Activated T-cell treated with anti-CD3 and anti-CD28 coated beads, Interleukin-2, amount 50 U/mL, for 72 hours (primary cell): ENCODE measurements at places on chromosomes 6 and 20. TPM values are rescaled to one million over a fixed set of nuclear protein-coding genes. Genes with fewer than 3 reads are reported as not detected.

Gene HSPA1A
- 37.6 TPM for total RNA-seq

Gene FOXA2
- not detected for total RNA-seq

DNA sequence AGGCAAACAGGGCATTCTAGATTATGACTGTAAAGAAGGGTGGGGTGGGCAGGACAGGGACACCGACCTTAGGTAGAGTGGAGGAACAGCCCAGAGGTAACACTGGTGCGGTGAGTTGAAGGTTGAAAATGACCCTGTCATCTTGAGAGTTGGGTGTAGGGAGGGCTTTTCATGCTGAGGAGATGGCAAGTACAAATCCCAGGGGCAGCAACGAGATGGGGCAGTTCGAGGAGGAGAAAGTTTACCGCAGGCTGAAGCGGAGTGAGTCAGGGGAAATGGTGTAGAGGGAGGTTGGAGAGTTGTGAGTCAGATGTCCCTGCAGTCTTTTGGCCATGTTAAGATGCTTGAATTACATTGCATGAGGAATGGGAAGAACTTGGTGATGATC is 101.1 kb downstream of the HIVEP1 start:
- H3K4me1 ChIP-seq, result peaks cover 67% of the 10 kb centered on the region
- DNase-seq, result peak; percentile 20
- H3K27me3 ChIP-seq, result no peaks in the 10 kb centered on the region
- H3K4me3 ChIP-seq, result peak overlapping the region; percentile 57
- no peak overlapping the region for H3K27ac ChIP-seq

GRCh38 chr6:41997456-41997855 is 52.9 kb upstream of the TAF8 start:
- peak overlapping the region; percentile 4 for H3K27ac ChIP-seq
- no peaks in the 10 kb centered on the region for H3K27me3 ChIP-seq
- peaks cover 33% of the 10 kb centered on the region for H3K4me1 ChIP-seq
- H3K4me3 ChIP-seq, result no peak overlapping the region

- no peaks in the 10 kb centered on the region for H3K27me3 ChIP-seq
- no peaks in the 10 kb centered on the region for H3K36me3 ChIP-seq
- H3K4me3 ChIP-seq, result no peak overlapping the region
These were observed 310.2 kb upstream of the AGPAT4 start for GRCh38 chr6:161584051-161584450.
